GF-D8 (cell line): ENCODE measurements at places on chromosomes 1 and 21.
A peak's percentile ranks its signal among the peaks of the same experiment; 100 is the strongest.

DNA sequence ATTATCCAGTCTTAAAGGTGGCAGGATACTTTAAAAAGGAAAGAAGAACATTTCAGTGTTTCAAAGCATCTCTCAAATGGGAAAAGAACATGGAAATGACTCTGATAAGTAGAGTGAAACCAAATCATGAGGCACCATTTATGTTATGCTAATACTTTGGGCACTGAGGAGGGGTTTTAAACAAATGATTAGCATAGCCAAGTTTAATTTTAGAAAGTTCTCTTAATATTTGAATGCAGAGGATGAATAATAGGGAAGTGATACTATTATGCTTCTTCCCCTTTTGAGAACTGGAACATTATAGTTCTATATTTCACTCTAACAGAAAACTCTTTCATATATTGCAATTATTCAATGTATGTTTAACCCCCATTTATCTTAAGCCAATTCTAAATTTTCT is 1181.9 kb upstream of the PRMT6 start:
- no peak for DNase-seq

- DNase-seq = no peak
Measured at GRCh38 chr1:168110896-168111545, 25.7 kb downstream of the GPR161 start.

DNA sequence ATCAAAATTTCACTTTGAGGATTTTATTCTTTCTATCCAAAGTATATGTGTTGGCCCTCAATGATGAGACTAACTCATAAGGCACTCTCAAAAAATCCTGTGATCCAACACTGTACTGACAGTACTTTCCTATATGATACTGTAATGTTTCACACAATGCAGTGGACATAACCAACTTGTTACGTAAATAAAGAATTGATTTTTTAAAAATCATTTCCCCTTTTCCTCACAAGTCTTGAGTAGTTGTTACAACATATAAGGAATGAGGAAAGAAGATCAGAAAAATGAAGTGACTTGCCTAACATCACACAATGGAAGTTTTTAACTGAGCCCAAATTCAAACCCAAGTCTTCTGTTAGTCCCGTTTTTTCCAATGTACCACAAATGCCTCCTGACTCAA is 17.2 kb downstream of the PTP4A2 start:
- DNase-seq = no peak

DNA sequence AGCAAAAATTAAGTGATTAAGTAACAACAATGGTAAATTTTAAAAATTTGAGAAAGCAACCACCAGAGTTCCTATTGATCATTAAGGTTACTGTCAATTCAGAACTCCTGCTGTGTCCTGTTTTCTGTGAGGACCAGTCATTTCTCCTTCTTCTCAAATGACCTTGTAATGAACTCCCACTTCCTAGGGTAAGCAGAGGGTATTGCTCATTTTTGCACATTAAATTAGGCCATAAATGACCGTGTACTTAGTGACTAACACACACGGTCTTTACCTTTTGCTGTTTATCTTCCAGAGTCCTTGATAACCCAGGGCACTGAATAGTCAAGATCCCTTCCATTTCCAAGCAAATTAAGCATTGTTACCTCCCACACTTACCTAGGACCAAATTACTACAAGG is 227.5 kb upstream of the LYPLAL1 start:
- DNase-seq = no peak

GRCh38 chr1:18151436-18152122 is 44.0 kb downstream of the IGSF21 start:
- DNase-seq = no peak

DNA sequence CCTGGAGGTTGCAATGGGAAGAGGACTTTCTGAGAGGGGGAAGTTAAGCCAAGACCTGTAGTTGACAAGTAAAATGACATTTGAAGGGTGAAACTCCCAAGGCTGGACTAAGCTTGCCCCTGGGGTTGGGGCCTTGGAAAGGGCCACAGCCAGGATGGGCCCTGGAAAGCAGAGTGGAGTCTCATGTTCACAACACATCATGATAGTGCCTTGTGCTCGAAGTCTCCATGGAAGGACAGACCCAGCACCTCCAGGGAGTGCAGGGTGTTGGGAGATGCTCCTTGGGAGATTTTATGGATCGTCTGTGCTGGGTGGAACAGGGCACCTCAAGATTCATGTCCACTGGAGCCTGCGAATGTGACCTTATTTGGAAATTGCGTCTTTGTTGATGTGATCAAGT is 55.6 kb upstream of the ACTRT2 start:
- DNase-seq = no peak

GRCh38 chr1:44890007-44890406 is 47.0 kb upstream of the PTCH2 start:
- no peak for DNase-seq

DNA sequence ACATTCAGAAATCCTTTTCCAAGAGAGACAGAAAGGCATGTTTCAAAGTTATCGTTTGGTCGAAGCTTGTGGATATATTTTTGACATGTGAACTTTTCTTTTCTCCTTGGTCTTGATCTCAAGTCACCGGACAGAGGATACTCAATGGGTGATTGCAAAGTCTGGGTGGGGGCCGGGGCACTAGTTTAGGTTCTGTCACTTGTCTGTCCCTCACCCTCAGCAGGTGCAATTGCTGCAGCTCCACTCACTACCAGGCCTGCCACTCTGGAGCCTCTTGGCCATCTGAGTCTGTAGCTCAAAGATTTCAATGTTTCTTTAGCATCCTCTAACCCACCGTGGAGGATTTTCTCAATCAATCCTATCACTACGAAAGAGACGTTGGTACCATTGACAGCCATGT is 246.0 kb upstream of the C1orf174 start:
- DNase-seq = no peak

GRCh38 chr1:118692143-118692542 is 296.0 kb downstream of the TBX15 start:
- no peak for DNase-seq

DNA sequence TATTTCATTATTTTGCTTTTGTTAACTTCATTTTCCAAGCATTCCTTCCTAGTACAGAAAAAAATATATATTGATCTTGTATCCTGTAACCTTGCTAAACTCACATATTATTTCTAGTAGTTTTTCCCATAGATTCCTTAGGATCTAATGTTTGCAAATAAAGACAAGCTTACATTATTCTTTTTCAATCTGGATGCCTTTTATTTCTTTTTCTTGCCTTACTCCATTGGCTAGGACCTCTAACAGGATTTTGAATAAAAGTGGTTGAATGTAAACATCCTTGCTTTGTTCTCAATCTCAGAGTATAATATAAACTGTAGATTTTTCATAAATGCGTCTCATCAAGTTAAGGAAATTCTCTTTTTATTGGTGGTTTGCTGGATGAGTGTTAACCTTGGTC is 74.5 kb upstream of the GUCA2A start:
- no peak for DNase-seq

DNA sequence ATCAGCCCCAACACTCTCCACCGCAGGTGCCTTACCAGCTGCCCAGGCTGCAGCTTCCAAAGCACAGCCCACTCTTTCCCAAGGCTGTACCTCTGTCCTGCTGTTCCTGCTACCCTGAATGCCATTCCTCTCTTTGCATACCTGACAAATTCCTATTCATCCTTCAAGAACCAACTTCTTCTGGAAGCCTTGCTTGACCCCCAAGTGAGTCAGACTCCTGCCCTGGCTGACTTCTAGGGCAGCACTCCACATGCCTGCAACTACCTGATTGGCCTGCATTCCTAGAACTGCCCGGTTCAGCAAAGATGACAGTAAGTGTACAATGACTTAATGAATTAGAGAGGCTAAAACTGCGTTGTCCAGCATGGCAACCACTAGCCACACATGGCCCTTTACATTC is 20.8 kb upstream of the PDZK1IP1 start:
- no peak for DNase-seq

DNA sequence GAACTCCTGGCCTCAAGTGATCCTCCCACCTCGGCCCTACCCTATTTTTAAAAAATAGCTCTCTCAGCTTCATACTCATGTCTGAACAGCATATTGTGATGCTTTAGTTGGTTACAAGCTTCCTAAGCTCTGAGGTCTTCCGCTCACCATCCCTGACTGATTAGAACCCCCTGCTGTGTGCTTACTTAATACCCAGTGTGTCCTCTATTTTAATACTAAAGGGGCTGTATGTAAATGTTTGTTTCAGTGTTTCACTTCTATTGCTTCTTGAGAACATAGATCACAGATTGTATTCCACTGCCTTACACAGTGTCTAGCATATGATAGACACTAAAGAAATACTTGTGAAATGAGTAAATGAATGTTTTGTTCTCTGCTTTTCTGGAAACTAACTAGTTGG is 29.8 kb downstream of the ZYG11B start:
- DNase-seq = no peak

- no peak for DNase-seq
Measured at GRCh38 chr1:33292726-33293340, 28.1 kb downstream of the A3GALT2 start.

GRCh38 chr1:205247130-205247921 is 19.6 kb downstream of the TMCC2 start:
- peak; percentile 42 for DNase-seq

- DNase-seq = no peak
Measured at GRCh38 chr1:44549510-44549909, 124.8 kb downstream of the TMEM53 start.

DNA sequence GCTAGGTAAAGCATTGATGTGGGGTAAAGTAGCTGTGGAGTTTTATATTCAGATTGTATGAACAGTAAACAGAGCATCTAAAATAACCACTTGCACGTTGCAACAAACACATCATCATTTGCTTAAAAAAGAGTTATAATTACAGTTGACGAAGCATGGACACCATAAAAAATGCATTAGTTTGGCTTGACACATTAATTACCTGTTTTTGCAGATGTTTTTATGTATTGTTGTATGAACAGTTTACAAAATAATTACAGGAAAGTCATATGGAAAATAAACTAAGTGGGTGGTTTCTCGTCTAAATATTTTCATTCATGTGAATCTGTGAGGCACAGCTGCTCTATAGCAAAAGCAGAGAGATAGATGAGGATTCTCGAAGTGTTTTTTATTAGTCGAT is 108.3 kb downstream of the RPS6KC1 start:
- DNase-seq = no peak

GRCh38 chr1:33329600-33330305 is 8.9 kb upstream of the A3GALT2 start:
- DNase-seq = no peak
